HCT116 (cell line): ENCODE measurements at places on chromosomes 3 and 15.

GRCh38 chr3:99825004-99825640, 7.5 kb downstream of the CMSS1 start:
- H3K27me3 ChIP-seq, result no peaks in the 10 kb centered on the region
- no peak for DNase-seq
- no peak overlapping the region for H3K4me3 ChIP-seq
- no peaks in the 10 kb centered on the region for H3K36me3 ChIP-seq

GRCh38 chr15:101641894-101642293, 10.3 kb downstream of the TM2D3 start:
- H3K27ac ChIP-seq, result no peak overlapping the region
- peaks cover 41% of the 10 kb centered on the region; the same call in 1 of the 2 replicates for H3K36me3 ChIP-seq
- H3K4me1 ChIP-seq, result peaks cover 7% of the 10 kb centered on the region
- no peak overlapping the region for H3K4me3 ChIP-seq
- DNase-seq, result no peak
- H3K27me3 ChIP-seq, result no peaks in the 10 kb centered on the region

DNA sequence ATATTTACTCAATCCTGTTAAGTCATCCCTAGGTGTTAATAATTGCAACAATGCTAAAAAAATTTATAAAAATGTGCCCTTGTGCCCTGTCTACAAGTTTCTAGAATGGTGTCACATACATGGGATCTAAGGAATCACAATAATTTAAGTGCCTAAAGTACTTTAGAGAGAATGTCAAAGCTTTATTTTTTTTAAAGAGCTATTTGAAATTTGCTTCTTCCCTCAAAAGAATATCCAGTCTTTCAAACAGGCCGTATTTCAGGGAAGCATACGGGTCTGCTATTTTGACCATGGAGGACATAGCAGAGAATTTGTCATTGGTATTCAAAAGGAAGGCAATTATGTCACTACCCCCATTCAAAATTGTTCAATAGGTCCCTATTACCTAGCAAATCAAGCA, 29.7 kb downstream of the MEIS2 start:
- H3K27me3 ChIP-seq, result no peaks in the 10 kb centered on the region
- H3K36me3 ChIP-seq, result no peaks in the 10 kb centered on the region
- no peak overlapping the region for H3K27ac ChIP-seq
- H3K4me3 ChIP-seq, result no peak overlapping the region
- H3K4me1 ChIP-seq, result no peaks in the 10 kb centered on the region

DNA sequence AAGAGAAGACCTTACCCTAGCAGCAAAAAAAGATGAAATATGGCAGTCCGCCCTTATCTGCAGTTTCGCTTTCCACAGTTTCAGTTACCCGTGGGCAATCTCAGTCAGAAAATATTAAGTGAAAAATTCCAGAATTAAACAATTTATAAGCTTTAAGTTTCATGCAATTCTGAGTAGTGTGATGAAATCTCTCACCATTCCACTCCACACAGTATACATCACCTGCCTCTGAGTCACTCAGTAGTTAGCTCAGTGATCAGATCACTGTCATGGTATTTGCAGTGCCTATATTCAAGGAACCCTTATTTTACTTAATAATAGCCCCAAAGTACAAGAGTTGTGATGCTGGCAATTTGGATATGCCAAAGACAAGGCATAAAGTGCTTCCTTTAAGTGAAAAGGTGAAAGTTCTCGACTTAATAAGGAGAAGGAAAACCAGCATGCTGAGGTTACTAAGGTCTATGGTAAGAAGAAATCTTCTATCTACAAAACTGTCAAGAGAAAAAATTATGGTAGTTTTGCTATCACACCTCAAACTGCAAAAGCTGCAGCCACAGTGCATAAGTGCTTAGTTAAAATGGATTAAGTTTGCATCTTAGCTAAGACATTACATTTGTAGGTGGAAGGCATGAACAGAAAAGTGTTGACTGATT, 48.1 kb downstream of the HSPBAP1 start:
- H3K36me3 ChIP-seq, result no peaks in the 10 kb centered on the region
- H3K4me3 ChIP-seq, result no peak overlapping the region
- no peaks in the 10 kb centered on the region for H3K4me1 ChIP-seq
- DNase-seq, result no peak
- H3K27ac ChIP-seq, result no peak overlapping the region
- H3K27me3 ChIP-seq, result no peaks in the 10 kb centered on the region

DNA sequence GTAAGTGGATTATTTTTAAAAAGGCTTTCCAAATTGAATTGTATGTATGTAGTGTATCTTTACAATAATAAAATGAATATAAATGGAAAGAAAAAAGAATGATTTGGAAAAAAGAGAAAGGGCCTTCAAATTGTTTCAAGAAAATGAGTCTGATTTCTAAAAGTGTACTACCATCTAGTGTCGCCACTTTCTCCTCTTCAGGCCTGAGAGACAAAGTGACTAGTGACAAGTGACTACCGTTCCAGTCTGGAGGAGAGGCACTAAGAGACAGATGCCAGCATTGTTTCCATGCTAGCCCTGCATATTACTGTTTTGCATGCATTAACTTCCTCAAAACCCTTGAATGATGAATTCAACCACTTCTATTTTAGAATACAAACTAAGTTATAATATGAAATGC, 39.3 kb downstream of the P3H2 start:
- DNase-seq, result no peak
- no peak overlapping the region for H3K4me3 ChIP-seq
- H3K36me3 ChIP-seq, result no peaks in the 10 kb centered on the region
- H3K4me1 ChIP-seq, result peaks cover 9% of the 10 kb centered on the region; the same call in 1 of the 2 replicates
- H3K27ac ChIP-seq, result no peak overlapping the region
- H3K27me3 ChIP-seq, result no peaks in the 10 kb centered on the region

GRCh38 chr3:185746470-185746869, 78.4 kb downstream of the IGF2BP2 start:
- H3K27me3 ChIP-seq, result no peaks in the 10 kb centered on the region
- H3K36me3 ChIP-seq, result no peaks in the 10 kb centered on the region
- no peak for DNase-seq
- peaks cover 15% of the 10 kb centered on the region for H3K4me1 ChIP-seq
- H3K27ac ChIP-seq, result no peak overlapping the region
- H3K4me3 ChIP-seq, result no peak overlapping the region
